Ovary (tissue), 10 donors: ENCODE measurements at places on chromosomes 12 and 14.
A peak's percentile ranks its signal among the peaks of the same experiment; 100 is the strongest.

DNA sequence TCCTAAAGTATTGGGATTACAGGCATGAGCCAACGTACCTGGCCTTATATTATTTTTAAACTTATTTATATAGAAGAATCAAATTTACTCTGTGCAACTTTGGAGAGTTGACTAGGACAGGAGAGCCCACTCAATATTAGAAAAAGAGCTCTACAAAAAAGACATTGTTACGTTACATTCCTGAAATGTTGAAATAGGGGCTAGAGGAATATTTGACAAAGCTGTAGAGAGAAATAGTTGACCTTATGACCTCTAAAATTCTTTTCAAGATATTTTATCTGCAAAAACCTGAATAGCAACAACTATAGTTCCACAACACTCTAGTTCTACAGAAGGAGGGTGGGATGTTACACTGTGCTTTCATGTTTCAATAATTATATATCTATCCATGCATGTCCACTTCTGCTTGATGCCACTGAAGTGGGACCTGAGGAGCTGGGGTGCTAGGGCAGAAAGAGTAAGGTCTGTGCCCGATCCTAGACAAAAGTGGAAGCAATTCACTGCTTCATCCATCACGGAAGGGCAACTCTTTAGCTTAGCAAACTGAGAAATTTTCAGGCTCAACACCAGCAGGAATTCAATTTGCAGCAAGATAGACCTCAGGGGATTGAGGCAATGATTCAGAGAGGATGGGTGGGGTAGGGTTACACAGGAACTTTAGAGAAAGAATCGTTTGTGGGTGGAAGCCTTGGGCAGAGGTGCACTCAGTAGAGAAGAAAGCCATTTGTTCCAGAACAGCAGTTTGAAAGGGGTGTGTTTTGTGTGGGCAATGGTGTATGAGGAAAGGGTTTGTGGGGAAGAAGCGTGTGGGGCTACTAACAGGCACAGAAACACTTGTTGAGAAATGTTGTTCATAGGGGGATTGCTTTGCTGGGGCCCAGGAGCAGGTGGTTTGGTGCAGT lies 16.0 kb upstream of the RNASE10 start:
- H3K4me3 ChIP-seq: no peak overlapping the region
- no peak overlapping the region for H3K27ac ChIP-seq
- no peaks in the 10 kb centered on the region for H3K27me3 ChIP-seq

- H3K4me1 ChIP-seq: peaks cover 11% of the 10 kb centered on the region
- DNase-seq: no peak
- no peak overlapping the region for H3K4me3 ChIP-seq
- H3K36me3 ChIP-seq: no peaks in the 10 kb centered on the region
- H3K27ac ChIP-seq: no peak overlapping the region
Observed at GRCh38 chr12:69509308-69509736, 39.1 kb downstream of the FRS2 start.

DNA sequence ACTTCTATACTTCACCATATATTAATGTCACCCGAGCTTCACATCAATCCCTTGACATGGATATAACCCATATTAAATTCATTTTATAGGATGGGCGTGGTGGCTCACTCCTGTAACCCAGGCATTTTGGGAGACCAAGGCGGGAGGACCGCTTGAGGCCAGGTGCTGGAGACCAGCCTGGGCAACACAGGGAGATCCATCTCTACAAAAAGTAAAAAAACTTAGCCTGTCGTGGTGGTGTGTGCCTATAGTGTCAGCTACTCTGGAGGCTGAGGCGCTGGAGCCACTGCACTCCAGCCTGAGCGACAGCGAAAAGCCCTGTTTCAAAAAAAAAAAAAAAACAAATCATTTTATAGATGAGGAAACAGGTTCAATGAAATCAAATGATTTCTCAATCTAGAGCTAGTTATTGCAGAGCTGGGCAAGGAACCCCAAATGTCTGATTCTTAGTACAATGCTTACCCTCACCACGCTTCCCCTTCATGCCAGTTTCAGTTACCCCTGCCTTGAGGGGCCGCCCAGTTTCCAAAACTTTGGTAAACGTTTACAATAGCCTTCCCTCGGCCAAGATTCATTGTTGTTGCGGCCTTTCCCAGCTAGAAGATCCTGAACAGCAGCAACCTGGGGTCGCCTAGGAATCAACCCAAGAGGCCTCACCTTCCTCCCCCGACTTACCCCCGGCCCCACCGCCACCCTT lies 751 bp downstream of the PSMB5 start:
- H3K27ac ChIP-seq: peak overlapping the region; percentile 94
- H3K36me3 ChIP-seq: no peaks in the 10 kb centered on the region
- H3K4me3 ChIP-seq: peak overlapping the region; percentile 66
- no peaks in the 10 kb centered on the region for H3K27me3 ChIP-seq
- no peak for DNase-seq

DNA sequence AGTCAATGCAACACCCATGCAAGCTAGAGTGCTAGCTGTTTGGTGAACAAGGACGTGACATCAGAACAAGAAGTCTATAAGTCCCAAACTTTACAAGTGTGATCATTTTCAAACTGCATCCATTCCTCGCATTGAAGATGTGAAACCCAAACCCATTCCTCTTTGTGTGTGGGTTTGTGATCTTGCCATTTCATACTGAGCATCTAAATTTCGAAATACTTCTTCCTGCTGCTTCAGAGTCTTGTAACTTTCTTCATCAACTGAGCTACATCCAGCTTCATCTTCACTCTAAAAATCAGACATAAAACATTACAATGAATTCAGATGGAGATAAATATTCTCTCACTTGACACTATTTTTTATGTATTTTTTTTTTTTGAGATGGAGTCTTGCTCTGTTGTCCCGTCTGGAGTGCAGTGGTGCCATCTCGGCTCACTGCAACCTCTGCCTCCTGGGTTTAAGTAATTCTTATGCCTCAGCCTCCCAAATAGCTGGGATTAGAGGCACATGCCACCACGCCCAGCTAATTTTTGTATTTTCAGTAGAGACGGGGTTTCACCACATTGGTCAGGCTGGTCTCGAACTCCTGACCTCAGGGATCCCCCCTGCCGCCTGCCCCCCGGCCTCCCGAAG lies 4.8 kb upstream of the ZCCHC8 start:
- no peaks in the 10 kb centered on the region for H3K27me3 ChIP-seq
- no peaks in the 10 kb centered on the region for H3K36me3 ChIP-seq
- no peak overlapping the region for H3K27ac ChIP-seq
- peaks cover 3% of the 10 kb centered on the region for H3K4me1 ChIP-seq
- no peak for DNase-seq

DNA sequence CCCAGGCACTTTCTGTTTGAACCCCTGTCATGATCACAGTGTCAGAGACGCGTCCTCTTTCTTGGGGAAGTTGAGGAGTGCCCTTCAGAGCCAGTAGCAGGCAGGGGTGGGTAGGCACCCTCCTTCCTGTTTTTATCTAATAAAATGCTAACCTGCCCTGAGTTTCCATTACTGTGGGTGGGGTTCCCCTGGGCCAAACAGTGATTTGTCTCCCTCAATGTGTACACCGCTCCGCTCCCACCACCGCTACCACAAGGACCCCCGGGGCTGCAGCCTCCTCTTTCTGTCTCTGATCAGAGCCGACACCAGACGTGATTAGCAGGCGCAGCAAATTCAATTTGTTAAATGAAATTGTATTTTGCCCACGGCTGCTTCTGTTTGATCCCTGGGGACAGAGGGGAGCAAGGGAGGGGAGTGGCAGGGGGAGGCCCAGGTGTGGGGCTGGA lies 5.1 kb downstream of the SHMT2 start:
- H3K27me3 ChIP-seq: no peaks in the 10 kb centered on the region
- no peaks in the 10 kb centered on the region for H3K36me3 ChIP-seq
- H3K27ac ChIP-seq: no peak overlapping the region
- no peak for DNase-seq

- peaks cover 36% of the 10 kb centered on the region for H3K4me1 ChIP-seq
- no peaks in the 10 kb centered on the region for H3K27me3 ChIP-seq
- no peak overlapping the region for H3K27ac ChIP-seq
- no peak overlapping the region for H3K4me3 ChIP-seq
Observed at GRCh38 chr14:101357038-101357437, 204.3 kb upstream of the DIO3 start.

DNA sequence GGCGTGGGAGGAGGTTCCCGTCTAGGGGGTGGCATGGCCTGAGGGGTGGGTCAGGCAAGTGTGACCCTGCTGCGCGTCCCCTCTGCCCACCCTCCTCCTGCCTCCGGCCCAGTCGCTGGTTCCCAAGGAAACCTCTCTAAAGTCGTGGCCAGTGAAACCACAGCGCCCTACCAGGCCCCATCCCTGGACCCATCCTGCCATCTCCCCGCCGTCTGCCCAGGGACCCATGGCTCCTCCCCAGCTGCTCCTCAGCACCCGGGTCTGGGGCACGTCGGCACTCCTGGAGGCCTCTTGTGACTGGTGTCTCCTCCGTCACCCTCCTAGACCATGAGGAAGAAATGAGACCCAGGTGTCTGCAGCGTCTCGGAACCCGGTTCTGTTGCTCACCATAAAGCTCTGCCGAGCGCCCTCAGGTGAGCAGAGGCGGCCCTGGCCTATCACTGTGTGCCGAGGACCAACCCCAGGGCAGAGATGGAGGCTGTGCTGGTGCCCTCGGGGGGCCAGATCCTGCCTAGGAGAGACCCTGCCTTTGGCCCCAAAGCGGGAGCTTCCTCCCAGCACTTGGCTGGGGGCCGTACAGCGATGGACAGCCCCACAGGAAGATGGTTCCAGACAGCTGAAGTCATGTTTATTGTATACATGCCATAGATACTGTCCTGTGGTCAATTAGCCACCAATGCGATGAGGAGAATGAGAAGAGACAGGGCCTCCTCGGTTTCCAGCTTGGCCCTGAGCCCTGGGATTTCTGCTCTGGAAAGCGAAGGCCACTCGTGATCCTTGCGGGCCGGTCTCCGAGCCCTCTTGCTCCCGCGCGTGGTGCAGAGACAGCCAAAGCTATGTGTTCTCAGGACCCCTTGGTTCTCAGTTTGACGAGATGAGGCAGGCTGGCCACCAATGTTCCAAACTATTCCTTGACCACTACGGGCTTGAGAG lies 222.5 kb upstream of the RTL1 start:
- H3K27me3 ChIP-seq: no peaks in the 10 kb centered on the region
- H3K4me3 ChIP-seq: no peak overlapping the region
- no peaks in the 10 kb centered on the region for H3K36me3 ChIP-seq
- no peak overlapping the region for H3K27ac ChIP-seq
- no peak for DNase-seq
- no peaks in the 10 kb centered on the region for H3K4me1 ChIP-seq

DNA sequence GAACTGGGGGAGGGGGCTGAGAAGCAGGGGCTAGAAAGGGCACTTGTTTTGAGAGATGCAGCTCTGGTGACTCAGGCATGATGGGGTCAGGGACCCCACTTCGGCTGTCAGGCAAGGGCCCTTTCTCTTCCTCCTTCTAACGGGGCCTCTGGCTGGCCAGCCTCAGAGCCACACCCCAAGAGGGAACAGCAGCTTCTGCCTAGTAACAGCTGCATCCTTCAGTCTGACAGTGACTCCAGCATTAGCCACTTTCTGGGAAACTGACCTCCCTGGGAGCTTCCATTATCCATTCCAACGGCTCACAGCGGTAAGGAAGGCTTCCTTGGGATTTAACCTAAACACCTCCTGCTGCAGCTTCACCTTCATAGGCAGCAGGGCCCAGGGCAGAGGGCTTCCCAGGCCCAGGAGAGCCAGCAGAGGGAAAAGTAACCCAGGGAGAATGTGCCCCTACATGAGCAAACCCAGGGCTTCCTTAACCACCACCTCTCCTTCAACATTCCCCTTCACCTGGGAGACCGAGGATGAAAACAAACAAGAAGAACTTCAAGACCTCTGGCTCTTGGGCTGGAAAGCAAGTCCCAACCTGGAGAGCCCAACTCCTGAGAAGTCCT lies 2.7 kb downstream of the NCKAP5L start:
- H3K36me3 ChIP-seq: no peaks in the 10 kb centered on the region
- no peak overlapping the region for H3K4me3 ChIP-seq
- no peak overlapping the region for H3K27ac ChIP-seq
- peaks cover 24% of the 10 kb centered on the region for H3K4me1 ChIP-seq
- H3K27me3 ChIP-seq: no peaks in the 10 kb centered on the region

DNA sequence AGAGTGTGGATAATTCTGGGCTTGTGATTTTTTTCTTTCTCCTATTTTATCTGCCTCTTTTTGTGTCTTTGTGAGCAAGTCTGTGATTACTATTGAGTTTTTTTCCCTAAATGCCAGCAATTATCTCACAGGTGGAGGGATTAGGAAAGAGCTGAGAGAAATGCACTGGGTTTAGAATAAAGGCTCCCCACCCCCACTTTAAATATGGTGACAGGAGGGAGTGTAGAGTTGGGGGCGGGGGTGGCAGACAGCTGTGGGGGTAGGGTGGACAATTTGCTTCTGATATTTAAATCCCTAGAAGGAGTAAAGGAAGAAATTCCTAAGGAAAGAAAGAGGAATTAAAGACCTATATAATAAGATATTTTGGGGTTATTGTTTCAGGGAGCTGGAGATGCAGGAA lies 145.9 kb downstream of the NRXN3 start:
- H3K4me1 ChIP-seq: no peaks in the 10 kb centered on the region
- H3K4me3 ChIP-seq: no peak overlapping the region
- no peaks in the 10 kb centered on the region for H3K36me3 ChIP-seq

GRCh38 chr12:34347367-34347766 lies 325.1 kb downstream of the ALG10 start:
- H3K4me1 ChIP-seq: no peaks in the 10 kb centered on the region
- H3K4me3 ChIP-seq: no peak overlapping the region
- no peak for DNase-seq
- H3K36me3 ChIP-seq: no peaks in the 10 kb centered on the region
- no peaks in the 10 kb centered on the region for H3K27me3 ChIP-seq

- H3K36me3 ChIP-seq: no peaks in the 10 kb centered on the region
- no peaks in the 10 kb centered on the region for H3K4me1 ChIP-seq
- H3K27me3 ChIP-seq: no peaks in the 10 kb centered on the region
- H3K4me3 ChIP-seq: no peak overlapping the region
- no peak for DNase-seq
Observed at GRCh38 chr14:21556378-21557083, 23.3 kb downstream of the OR10G3 start.

DNA sequence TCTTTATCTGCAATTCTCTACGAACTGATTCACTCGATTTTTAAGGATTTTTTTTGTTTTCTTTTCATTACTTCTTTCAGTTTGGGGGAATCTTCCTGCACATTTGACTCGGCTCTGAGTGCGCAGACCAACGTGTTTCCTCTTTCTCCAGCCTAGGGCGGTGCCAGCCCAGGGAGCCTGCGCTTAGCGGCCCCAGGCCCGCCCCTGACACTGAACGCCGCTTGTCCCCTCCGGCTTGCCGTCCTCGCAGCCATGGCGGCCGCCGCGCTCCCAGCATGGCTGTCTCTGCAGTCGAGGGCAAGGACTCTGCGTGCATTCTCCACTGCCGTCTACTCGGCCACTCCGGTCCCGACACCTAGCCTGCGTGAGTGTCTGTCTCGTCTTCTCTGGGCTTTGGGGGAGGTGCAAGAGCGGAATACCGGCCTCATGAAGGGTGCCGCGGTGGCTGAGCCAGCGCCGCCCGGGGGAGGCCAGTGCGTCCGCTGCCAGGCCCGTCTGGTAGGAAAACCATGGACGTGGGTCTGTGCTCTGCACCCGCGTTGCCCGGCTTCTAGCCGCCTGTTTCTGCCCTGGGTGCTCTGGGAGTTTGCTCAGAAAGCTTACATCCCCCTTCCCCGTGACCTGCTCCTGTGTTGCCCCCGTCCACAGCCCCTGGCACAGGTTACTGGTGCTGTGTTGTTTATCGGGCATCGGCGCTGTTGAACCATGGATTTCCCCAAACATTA lies at the start of gene MRPS35:
TSS of gene MRPS35 (plus strand) at position 241 of the 725 bp plus-strand sequence. CDS start at position 253, 12 bp downstream.
- H3K4me3 ChIP-seq: peak within 1 kb of the TSS; percentile 66
- peaks cover 2% of the 10 kb centered on the region for H3K4me1 ChIP-seq
- H3K36me3 ChIP-seq: no peaks in the 10 kb centered on the region
- no peaks in the 10 kb centered on the region for H3K27me3 ChIP-seq
- peak within 1 kb of the TSS; percentile 31 for H3K27ac ChIP-seq
